ENCODE measurements at places on chromosomes 7 and 10. TPM values are rescaled to one million over a fixed set of nuclear protein-coding genes. Genes with fewer than 3 reads are reported as not detected.

GRCh38 chr10:14945108-14945507, 8.8 kb downstream of the DCLRE1C start:
- no peak for DNase-seq

FBXL13 gene
- 0.54 TPM for total RNA-seq

GRCh38 chr7:2518737-2519118, 846 bp upstream of the LFNG start:
- no peak for DNase-seq

GRCh38 chr7:156220078-156220605, 407.9 kb upstream of the SHH start:
- DNase-seq = no peak

- peak; percentile 68 for DNase-seq
Observed at GRCh38 chr10:118568327-118568848, 27.1 kb downstream of the PRLHR start.

GRCh38 chr7:77199013-77199966, at the start of gene FGL2:
Gene FGL2 (minus strand): TSS chr7:77199819. CDS start chr7:77199793, 26 bp downstream.
- peak; percentile 47 for DNase-seq

DNA sequence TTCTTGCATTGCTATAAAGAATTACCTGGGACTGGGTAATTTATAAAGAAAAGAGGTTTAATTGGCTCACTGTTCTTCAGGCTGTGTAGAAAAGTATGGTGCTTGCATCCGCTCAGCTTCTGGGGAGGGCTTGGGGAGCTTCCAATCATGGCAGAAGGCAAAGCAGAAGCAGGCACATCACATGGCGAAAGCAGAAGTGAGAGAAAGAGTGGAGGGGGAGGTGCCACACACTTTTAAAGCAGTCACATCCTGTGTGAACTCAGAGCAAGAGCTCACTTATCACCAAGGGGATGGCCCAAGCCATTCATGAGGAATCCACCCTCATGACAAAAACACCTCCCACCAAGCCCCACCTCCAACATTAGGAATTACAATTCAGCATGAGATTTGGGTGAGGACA, 303.5 kb downstream of the OTUD1 start:
- DNase-seq = peak; percentile 57

- no peak for DNase-seq
Observed at GRCh38 chr7:39890411-39890810, 59.6 kb upstream of the CDK13 start.

DNA sequence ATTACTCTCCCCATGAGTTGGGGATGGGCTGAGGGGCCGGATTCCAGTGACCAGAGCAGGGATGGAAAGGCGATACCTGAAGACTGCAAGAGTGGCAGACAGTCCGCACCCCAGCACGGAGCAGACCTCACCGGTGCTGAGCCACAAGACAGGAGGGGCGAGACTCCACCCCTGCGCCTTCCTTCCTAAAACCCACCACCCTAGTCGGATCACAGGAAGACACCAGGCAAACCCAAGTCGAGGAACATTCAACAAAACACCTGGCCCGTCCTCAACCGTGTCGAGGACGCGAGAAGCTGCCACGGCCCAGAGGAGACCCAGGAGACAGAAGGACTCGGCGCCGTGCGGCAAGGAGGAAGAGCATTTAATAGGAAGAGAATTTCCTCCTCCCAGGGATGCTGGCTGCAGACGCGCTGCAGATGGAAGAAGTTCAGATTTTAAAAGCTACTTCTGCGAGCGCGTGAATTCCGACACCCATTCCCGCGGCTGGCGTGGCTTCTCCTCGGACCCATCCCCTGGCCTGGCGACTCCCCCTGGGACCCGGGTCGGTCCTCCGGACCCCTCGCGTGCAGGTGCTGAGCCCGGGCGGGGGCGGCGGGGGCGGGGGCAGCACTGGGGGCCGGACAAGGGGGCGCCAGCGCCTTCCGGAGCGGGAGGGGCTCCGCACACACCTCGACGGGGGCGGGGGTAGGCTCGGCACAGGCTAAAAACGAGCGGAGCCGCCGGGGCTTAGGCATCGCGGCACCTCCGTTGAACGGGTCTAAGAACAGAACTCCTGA, 563 bp upstream of the UTF1 start:
- no peak for DNase-seq

- DNase-seq = no peak
Observed at GRCh38 chr7:104371216-104371979, 43.0 kb downstream of the LHFPL3 start.

DNA sequence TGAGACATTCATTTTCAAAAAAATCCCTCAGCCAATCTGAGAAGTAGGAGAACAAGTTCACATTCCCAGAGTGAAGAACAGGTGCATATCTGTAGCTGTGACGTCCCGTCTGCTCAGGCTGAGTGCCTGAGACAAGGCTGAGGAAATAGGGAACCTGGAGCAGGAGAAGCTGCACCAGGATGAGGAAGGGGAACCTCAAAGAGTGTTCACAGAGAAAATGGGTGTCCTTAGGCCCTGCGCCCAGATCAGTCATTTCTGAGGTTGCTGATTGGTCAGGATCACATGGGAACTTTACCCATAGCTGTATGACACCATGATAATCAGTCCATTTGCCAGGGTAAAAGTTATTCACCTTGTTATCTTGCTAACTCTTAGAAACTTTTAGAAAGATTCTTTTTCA, 34.2 kb upstream of the TARP start:
- no peak for DNase-seq

CAMK2B gene
- 0.38 TPM for total RNA-seq

DNA sequence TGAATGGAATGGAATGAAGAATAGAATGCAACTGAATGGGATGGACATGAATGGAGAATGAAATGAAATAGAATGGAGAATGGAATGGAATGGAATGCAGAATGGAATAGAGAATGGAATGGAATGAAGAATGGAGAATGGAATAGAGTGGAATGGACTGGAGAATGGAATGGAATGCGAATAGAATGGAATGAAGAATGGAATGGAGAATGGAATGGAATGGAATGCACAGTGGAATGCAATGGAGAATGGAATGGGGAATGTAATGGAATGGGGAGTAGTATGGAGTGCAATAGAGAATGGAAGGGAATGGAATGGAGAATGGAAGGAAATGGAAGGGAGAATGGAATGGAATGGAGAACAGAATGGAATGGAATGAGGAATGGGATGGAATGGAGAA, 93.4 kb downstream of the NSUN6 start:
- DNase-seq = no peak

DNA sequence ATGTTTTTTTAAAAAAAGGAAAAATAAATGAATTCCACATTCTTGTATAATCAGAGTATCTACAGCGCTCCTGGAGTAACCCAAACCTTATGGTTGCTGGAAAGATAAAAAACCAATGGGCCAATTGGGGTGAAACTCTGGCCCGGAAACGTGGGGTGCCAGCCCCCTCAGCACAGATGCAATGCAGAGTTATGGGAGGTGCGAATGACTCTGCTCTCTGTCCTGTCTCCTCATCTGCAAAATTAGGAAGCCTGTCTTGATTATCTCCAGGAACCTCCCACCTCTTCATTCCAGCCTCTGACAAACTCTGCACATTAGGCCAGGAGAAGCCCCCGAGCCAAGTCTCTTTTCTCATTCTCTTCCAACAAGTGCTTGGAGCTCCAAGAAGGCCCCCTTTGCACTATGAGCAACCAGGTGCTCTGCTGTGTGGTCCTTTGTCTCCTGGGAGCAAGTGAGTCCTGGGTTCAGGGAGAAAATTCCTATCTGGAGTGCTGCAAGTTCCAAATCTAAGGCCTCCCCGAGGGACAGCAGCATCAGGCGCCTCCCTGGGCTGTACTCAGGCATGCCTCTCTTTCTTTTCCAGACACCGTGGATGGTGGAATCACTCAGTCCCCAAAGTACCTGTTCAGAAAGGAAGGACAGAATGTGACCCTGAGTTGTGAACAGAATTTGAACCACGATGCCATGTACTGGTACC, 130.5 kb upstream of the PRSS1 start:
- DNase-seq = no peak

- no peak for DNase-seq
Observed at GRCh38 chr10:57008189-57008588, 647.1 kb upstream of the ZWINT start.

DNA sequence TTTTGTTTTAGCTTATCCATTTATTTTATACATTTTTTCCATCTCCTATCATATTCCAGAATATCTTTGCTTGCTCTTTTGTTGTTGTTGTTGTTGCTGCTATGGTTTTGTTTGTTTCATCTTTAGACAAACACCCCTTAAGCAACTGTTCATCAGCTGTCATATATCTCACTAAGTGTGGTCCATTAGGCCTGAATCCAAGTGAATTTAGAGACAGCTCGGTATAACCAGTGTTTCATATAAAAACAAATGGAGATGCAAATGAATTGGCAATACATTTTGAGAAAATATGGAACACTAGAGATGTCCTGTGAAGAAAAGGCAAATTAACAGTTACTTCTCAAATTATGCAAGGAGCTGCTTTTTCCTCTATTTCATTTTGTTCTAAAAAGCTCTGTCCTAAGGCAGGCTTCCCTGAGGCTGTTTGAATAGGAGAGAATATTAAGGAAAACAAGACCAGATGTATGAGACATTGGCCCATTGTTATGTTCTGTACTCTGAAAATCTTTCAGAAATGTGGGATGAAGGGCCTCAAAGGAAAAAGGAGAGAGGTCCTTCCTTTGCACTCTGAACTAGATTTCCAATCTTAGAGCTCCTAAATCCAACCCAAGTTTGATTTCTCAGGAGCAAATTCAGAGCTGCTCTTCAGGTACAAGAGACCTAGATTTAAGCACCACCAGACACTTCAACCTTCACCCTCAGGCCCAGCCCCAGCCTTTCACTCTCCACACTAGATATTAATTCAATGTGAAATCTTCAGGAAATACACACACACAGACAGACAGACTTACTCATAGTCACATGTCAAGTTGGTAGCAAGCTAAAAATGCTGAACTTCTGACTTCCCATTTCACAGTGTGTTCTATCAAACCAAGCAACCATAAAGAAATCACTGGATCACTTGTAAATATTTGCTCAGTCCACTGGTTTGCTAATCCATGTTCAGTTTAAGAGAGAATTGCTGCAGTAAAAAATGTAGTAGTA, 5.4 kb downstream of the TFEC start:
- DNase-seq = no peak

- no peak for DNase-seq
Observed at GRCh38 chr7:123661765-123662164, 6.1 kb downstream of the LMOD2 start.

GRCh38 chr7:55504093-55504859, 68.0 kb downstream of the VOPP1 start:
- no peak for DNase-seq

DNA sequence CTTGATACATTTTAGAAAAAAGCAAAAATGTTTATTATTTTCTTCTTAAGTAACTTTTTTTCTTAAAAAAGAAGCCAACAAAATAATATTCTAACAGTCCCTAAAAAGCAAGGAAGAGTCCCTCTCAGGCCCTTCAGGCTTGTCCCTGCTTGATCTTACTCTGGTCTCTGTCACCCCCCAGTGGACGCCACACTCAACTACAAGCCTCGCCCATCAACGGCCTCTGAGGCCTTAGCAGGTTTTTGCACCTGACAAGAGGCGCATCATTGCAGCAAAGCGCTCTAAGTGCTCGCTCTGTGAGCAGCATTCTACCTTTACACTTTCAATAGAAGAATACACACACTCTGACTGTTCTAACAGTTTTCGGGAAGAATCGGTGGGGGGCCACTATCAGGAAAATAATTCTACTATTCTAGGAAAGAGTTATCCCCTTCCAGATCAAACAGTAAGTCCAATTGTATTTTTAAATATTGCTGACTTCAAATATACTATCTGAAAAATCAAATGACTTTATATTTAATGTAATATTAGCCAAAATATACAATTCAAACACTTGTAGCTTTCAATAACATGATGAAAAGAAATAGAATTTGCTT, 139.2 kb downstream of the USP6NL start:
- peak; percentile 85 for DNase-seq

Measured in activated naive CD4-positive, alpha-beta T cell treated with anti-CD3 and anti-CD28 coated beads for 36 hours (primary cell).